ENCODE measurements at places on chromosomes 6 and 20.

DNA sequence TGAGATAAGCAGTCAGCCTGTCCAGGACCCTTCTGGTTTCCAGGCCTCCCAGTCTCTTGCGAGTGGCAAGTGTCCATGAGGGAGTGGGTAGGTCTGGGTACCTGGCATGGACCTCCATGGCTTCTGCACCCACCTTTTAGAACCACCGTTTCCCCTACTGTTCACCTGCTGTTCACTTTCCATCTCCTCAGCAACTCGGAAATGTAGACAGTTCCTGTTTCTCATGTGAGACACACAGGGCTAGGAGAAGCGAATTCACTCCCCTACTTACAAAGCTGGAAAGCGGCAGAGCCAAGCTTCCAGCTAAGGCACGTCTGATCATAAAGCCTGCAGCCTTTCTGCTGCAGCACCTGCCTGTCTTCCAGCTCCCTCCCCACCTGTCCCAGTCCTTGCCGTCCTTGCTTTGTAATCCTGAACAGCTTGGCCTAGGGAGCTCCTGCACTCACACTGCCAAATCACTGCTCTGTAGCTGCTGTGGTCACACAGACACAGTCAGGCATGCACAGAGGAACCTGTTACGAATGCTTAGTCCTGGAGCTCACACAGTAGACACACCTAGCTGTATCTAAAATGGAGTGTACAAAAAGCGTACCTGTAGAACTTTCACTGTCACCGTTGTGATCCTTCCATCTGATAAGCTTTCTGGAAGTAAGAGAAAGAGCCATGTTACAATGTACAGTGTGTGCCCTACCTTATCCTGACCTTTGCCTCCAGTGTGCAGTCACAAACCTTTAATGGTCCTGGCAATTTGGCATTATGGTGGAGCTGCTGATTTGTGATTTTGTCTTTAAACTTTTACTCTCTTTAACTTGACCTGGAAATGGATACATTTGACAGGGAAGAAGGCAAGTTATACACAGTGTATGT lies 294.1 kb downstream of the NRN1 start:
- no peak for DNase-seq

DNA sequence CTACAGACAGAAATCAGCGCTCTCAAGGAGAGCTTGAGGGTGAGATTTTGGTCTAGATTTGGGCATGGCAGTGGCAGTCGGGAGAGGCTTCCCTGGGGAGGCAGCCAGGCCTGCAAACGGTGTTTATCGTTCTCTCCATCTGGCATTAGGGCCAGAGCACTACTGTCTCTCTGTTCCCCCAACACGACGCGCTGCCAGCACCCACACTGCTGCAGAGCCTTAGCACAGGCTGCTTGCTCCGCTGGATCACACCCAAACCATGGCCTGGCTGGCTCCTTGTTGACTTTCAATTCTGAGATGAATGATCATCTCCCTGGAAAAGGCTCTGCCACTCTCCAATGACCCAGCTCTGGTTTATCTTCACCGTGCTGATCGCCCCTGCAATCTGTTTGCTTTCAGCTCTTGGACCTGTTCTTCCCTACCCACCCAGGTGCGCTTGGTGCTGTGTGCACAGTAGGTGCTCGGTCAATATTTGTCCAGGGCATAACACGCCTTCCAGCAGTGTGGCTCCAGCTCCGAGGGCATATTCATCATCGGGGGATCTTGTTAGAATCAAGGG lies 106.1 kb downstream of the TFAP2C start:
- DNase-seq, result no peak

GRCh38 chr20:6735942-6736845 lies 31.3 kb upstream of the BMP2 start:
- DNase-seq, result no peak

DNA sequence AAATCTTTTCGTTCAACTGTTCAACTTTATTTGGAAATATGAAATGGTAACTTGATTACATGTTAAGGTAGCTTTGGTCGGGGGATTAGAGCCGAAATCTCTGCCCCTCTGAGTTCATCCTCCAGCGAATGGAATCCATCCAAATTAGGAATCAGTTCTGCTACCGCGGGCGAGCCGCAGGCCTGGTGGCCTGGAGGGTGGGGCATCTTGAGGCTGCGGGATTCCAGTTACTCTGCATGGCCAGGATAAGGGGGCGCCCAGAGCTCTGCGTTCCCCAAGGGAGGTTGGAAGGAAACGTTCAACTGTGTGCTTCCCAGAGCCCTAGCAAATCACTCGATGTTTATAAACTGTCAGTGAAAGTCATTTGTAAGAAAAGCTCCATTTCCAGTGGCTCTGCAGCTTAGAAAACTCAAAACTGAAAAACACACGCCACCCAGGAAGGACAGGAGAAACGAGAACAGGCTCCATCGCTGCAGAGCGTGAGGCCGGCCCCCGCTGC lies 262.2 kb downstream of the TAF4 start:
- no peak for DNase-seq

DNA sequence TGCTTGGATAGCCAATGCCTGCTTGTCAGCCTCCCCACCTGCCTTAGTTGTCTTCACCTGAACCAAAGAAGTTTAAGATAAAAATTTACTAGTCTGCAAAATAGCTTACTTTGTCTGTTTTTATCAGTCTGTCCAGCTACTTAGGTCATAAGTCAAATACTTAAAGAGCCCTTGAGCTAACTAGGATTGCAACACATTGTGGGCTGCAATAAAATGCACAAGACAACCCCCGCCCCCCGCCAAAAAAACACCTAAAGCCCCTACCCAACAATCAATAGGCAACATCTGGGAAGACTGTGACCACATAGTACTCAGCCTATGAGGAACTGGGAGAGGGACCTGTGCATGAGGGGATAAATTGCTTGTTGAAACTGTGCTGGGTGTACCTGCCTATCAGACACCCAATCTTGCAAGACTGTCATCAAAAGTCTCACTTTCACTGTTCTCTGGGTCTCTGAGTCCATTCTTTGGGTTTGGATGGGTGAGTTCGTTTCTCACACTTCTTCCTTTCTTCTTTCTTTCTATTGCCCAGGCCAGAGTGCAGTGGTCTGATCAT lies 27.3 kb upstream of the ABCC10 start:
- DNase-seq, result no peak

DNA sequence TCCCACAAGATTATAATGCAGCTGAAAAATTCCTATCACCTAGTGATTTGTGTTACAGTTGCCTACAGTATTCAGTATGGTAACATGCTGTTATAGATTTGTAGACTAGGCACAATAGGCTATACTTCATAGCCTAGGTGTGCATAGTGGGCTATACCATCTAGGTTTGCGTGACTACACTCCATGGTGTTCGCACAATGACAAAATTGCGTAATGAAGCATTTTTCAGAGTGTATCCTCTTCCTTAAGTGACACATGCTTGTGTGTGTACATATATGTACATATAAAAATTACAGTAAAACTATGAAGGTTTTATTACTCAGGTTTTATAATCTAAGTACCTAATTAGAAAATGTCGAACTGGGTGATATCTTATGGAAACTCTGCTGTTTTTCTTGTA lies 133.0 kb downstream of the FARS2 start:
- DNase-seq, result no peak

DNA sequence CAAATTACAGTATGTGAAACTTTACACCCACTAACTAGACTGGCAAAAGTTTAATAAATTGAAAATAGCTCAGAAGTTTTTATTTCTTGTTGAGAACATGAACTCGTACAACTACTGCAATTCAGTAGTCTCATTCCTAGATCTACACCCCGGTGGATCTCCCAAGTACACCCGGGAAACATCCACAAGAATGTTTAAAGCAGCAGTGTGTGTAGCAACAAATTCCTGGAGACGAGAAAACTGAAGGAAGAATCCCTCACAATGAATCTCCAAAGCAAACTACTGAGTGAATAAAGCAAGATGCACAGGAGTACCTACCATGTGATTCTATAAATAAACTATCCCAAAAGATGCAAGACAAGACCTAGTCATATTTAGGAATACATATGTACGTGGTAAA lies 954.0 kb upstream of the MAP3K7 start:
- DNase-seq, result no peak

GRCh38 chr20:31981784-31982183 lies 13.8 kb downstream of the XKR7 start:
- DNase-seq, result no peak

DNA sequence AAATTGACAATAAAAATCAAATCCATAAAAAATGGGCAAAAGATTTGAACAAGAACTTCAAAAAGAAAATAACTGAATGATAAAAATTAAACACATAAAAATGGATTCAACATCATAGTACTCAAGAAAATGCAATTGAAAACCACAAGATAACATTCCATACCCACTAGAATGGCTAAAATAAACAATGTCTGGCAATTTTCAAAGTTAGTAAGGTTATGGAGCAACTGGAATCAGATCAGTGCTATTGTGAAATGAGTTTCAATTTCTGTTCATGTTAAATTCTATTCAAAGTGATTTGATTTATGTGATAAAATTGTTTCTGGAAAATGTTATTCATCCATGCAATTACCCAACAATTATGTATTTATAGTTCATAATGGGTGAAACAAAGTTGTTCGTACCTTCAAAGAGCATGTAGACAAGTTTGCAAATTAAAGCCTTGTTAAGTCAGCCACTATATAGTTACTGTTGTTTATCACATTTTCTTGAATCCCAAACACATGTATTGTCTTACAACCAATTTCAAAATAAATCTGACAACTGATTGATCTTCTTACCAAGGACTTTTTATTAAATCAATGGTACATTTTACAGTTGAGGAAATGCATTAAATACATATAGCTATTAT lies 151.5 kb upstream of the CENPW start:
- DNase-seq, result no peak

GRCh38 chr20:56776345-56776744 lies 147.2 kb downstream of the TFAP2C start:
- DNase-seq, result no peak

- no peak for DNase-seq
Observed at GRCh38 chr6:34386316-34387137, 5.9 kb downstream of the NUDT3 start.

GRCh38 chr6:17389274-17389847 lies 4.0 kb upstream of the CAP2 start:
- DNase-seq, result no peak

- no peak for DNase-seq
Observed at GRCh38 chr20:31590717-31591225, 14.3 kb upstream of the ID1 start.

DNA sequence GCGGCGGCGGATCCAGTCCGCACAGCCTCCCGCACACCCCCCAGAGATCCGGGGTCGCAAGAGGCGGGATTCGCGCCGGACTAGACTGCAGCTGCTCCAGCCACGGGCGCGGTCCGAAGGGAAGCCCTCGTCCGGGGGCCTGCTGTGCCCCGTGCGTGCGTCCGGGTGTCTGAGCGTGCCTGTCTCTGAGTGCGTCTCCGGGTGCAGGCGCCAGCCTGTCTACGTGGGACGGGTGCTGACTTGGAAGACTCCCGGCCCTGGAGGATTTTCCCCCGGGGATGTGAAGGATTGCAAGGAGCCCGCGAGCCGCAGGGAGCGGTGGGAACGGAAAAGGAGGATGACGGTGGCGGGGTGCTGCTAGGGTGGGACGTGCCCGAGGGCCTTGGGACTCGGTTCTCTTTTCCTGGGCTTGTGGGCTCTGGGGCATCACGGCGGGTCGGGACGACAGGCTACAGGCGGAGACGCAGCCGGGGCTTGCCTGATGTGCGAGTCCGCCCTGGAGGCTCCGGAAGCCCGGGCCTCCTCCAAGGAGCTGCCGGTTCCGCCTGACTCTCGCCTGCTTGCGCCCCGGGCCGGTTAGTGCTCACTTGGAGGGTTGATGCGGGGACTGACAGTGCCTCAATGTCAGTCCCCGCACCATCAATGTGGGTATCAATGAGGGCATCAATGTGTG lies 5.7 kb downstream of the MAFB start:
- DNase-seq, result no peak

DNA sequence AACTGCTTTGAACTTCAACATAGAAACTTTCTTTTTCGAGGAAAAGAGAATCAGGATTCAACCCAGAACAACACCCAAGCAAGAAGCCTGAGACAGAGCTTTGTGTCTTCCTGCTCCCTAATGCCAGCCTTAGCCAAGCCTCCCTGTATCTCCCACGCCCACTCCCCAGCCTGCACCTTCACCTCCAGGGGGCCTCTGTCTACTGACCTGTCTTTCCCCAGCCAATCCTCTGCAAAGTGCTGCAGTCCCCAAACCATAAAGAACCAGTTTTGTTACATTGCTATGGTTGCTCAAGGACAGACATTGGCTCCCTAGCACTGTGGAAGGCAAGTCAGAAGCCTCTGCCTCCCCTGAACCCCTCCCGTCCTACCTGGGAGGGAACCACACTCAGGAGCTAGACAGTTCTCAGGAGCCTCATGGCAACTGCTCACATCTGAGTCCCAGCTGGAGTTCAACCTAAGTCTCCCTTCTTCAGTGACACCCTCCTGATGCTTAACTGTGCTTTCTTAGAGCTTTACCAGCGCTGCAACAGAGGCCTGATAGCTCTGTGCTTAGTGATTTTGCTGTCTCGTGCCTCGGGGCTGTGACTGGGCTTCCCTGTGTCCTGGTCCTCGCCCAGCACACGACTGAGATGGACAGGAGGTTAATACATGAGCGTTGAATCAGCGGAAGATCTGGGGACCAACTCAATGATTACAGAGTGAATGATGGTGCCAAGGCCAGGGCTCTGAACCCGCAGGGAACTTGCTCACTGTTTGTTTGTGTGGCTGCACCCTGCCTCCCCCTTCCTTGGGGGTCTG lies 101.5 kb upstream of the DUSP22 start:
- DNase-seq, result no peak

DNA sequence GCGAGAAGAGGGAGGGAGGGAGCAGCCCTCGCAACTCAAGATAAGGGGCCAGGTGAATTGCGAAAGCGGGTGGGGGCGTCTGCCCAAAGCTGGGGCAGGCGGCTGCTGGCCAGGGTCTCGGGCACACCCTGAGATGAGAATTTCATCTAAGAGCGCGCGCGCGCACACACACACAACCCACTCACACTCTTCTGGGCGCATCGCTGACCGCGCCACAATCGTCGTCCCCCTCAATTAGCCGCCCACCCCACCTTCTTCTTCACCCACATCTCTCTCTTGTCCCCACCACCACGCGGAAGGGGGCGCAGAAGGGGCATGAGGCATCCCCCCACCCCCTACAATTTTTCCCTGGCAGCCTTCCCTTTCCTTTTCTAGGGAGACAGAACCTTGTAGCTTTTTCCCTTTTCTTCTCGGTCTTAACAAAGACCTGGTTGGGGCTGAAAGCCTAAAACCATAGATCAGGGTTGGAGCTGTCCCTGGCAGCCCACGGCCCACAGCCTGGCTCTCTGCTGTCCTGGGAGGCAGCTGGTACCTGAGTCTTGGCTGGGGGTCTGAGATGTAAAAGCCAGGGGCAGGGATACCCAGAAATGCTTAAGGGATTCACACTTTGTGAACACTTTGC lies 737 bp upstream of the PTPRT start:
- no peak for DNase-seq

DNA sequence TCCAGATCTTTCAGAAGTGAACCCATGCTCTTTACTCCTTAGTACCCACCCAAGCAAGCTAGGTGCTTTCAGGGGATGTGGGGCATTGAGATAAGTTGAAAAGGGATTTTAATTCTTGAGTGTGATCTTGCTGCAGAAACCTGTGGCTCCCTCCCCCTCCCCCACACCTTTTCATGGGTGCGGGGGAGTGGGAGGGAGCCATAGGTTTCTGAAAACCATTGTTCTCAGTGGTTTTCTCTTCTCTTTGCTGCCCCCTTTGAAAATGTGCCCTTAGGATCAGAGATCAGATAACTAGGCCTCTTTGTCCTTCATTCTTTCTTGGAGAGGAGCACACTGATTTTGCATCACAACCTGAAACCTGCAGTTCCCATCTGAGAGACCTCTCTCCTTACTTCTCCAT lies 2.4 kb downstream of the PCSK2 start:
- DNase-seq, result no peak
